ENCODE measurements at places on chromosomes 13 and 19.
A peak's percentile ranks its signal among the peaks of the same experiment; 100 is the strongest.

DNA sequence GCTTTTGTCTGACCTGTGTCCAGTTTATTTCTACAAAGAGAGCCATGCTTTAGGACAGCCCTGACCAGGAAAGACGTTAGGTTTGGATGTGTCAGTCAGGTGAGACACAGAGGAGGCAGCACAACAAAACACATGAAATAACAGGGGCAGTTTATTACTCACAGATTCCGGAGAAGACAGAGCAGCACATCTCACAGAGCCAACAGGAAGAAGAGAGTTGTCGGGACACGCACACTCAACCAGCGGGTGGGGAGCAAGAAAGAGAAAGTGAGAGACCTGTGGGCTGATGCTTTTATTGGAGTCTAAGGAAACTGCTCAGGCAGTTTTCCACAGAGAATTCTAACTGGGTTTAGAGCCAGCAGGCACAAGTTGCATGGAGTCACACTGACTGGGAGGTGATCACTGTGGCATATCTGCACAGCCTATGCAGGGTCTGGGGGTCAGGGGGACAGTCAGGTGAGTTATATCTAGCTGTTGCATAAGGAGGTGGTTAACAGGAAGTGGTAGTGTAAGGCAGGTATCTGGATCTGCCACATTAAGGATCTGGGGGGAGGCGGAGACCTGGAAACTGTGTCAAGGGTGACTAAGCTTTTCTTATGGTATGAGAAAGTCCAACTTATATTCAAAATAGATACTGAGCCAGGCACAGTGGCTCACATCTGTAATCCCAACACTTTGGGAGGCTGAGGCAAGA lies 24.1 kb upstream of the CEACAM20 start:
- DNase-seq: no peak

- no peak for DNase-seq
Observed at GRCh38 chr13:43227721-43228120, 204.3 kb downstream of the DNAJC15 start.

GRCh38 chr13:80022146-80022545 lies 318.8 kb downstream of the SPRY2 start:
- no peak for DNase-seq

- DNase-seq: no peak
Observed at GRCh38 chr19:28940751-28941500, 272.0 kb downstream of the UQCRFS1 start.

DNA sequence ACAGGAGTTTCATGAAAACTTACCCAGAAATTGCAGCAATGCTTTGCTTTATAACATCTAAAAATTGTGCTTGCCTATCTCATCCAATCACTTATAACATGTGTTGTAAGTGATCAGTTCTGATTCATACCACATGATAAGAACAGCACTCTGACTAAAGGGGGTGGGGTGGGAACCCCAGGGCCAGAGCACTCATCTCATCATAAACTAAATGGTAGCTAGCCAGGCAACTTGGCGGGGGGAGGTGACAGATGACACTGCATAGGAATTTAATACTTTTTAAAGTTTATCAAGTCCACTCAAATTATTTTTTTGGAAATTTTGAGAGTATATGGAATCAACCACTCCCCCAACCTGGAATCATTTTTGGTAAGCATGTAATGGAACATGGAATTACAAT lies 42.1 kb downstream of the FOXO1 start:
- DNase-seq: peak; percentile 42

DNA sequence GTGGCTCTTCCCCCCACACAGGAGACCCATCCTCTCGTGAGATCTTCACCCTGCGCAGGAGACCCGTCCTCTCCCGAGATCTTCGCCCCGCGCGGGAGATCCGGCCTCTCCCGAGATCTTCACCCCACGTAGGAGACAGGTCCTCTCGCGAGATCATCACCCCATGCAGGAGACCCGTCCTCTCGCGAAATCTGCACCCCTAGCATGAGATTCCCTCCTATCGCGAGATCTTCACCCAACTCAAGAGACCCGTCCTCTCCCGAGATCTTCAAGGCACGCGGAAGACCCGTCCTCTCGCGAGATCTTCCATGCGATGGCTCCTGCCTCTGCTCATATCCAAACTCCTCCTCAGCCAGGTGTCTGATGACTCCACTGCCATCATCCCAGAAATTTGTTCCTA lies 24.3 kb downstream of the LAIR2 start:
- DNase-seq: no peak

- peak; percentile 9 for DNase-seq
Observed at GRCh38 chr13:99967869-99968520, 3.6 kb downstream of the ZIC5 start.

DNA sequence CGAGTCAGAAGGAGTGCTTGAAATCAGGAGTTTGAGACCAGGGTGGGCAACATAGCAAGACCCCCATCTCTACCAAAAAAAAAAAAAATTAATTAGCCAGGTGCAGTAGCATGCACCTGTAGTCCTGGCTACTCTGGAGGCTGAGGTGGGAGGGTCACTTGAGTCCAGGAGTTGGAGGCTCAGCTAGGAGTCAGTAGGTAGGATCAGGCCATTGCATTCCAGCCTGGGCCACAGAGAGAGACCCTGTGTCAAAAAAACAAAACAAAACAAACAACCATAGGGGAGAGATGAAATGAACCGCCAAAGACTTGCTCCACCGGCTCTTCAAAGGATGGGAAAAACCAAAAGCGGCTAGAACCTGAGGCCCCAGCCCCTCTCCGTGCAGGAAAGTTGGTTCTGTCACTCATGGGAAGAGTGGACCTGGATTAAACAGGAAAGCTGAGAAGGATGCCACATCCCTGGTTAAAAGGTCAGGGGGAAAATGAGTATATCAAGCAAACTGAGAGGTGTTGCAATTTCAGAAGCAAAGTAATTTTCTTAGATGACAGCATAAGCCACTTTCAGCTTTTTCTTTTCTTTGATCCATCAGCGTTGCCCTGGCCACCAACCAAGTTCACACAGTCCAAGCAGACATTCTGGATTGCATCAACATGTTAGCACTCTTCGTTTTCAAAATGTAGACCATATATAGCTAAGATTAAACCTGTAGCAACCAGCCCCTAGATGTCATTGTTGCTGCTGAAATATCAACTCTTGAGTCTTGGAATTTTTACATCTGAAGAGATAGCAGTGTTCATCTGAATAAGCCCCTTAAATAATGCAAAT lies 8.9 kb upstream of the ZNF507 start:
- DNase-seq: no peak

GRCh38 chr13:101751488-101751887 lies 299.0 kb downstream of the ITGBL1 start:
- no peak for DNase-seq

DNA sequence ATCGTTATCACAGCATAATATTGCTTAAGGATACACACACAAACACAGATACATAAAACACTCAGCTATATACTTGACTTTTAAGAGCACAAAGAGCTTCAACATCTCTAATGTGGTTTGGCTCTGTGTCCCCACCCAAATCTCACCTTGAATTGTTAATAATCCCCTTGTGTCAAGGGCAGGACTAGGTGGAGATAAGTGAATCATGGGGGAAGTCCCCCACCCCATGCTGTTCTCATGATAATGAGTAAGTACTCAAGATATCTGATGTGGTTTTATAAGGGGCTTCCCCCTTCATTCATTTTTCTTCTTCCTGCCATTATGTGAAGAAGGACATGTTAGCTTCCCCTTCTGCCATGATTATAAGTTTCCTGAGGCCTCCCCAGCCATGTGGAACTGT lies 481.4 kb downstream of the PCDH9 start:
- DNase-seq: no peak

DNA sequence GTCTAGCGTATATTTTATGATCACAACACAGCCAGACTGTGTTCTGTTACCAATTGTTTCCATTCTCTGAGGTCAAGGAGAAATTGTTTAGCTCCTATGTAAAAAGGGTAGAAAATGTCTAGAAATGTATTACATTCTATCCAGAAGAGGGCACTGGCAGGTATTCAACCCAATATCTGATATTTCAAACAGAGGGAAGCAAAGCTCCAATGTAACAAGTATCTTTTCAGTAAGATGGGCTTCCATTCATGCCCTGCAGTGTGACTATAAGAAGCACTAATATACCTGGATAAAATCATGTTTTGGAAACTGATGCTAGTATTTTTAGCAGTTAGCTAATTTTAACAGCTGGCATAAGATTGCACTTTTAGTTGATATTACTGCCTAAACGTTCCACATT lies 312.7 kb downstream of the FGF14 start:
- no peak for DNase-seq

DNA sequence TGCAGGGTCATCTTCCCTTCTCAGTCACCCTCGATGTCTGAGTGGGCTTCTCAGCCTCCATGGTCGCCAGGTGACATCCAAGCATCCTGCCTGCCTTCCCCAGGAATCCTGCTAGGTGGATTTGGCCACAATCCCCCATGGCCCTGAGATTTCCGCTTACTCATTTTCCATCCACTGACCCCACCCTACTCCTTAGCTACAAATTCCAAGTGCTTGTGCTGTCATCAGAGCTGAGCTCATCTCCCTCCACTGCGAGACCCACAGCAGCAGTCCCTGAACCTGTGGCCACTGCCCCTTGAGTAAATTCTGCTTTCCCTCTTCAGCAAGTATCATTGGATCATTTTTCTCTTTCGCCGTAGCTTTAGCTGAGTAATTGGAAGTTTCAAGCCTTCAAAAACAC lies 90.5 kb upstream of the ANKRD10 start:
- no peak for DNase-seq

- no peak for DNase-seq
Observed at GRCh38 chr19:16604615-16605014, 23.4 kb downstream of the MED26 start.

DNA sequence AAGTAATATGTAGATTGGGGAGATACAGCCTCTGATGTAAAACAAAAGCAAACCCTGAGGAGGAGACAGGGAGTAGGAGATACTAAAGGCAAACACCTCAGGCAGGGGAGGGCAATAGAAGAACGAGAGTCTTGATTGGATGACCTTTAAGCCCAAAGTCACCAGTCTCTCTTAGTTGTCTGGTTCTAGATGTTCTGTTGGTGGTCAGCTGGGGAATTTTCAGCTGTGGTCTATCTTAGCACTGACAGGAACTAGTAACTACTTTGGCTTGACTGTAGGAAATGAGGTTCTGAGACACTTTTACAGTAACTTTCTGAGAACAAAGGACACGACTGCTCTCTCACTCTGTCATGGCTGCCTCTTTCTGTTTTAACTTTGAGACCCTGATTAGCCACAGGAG lies 290.7 kb upstream of the MIR17HG start:
- no peak for DNase-seq

DNA sequence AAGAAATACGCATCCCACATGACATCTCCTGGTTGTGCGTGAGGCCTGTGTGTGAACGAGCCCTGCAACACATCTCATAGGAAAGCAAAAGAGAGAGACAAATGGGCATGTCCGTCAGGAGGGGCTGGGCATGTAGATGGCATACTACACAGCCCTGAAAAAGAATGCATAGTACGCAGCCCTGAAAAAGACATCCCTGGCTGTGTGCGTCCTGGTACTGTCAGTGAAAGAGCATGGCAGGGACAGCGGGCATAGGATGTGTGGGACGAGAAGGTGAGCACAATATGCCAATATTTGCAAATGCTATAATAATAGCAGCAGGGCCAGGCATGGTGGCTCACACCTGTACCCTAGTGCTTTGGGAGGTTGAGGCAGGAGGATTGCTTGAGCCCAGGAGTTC lies 28.6 kb downstream of the PTPRS start:
- DNase-seq: no peak

DNA sequence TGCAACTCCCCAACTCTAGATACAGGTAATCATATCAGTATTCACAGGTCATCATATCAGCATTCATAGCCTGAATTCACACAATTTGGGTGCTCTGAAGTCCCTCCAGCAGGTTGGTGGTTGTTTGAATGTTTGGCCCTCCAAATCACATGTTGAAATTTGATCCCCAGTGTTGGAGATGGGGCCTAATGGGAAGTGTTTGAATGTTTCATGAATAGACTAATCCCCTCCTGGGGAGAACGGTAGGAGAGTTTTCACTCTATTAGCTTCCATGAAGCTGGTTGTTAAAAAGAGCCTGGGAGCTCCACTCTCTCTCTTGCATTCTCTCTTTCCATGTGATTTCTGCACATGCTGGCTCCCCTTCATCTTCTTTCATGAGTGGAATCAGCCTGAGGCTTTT lies 288.6 kb upstream of the PCDH9 start:
- no peak for DNase-seq
